CD4-positive, CD25-positive, alpha-beta regulatory T cell (primary cell): ENCODE measurements at places on chromosomes 11 and 22. TPM values are rescaled to one million over a fixed set of nuclear protein-coding genes. Genes with fewer than 3 reads are reported as not detected.

- peak; percentile 33 for DNase-seq
These were observed 20.4 kb upstream of the EMSY start for GRCh38 chr11:76424379-76424778.

- DNase-seq, result no peak
These were observed 157.2 kb upstream of the TMEM45B start for GRCh38 chr11:129658526-129658867.

DNA sequence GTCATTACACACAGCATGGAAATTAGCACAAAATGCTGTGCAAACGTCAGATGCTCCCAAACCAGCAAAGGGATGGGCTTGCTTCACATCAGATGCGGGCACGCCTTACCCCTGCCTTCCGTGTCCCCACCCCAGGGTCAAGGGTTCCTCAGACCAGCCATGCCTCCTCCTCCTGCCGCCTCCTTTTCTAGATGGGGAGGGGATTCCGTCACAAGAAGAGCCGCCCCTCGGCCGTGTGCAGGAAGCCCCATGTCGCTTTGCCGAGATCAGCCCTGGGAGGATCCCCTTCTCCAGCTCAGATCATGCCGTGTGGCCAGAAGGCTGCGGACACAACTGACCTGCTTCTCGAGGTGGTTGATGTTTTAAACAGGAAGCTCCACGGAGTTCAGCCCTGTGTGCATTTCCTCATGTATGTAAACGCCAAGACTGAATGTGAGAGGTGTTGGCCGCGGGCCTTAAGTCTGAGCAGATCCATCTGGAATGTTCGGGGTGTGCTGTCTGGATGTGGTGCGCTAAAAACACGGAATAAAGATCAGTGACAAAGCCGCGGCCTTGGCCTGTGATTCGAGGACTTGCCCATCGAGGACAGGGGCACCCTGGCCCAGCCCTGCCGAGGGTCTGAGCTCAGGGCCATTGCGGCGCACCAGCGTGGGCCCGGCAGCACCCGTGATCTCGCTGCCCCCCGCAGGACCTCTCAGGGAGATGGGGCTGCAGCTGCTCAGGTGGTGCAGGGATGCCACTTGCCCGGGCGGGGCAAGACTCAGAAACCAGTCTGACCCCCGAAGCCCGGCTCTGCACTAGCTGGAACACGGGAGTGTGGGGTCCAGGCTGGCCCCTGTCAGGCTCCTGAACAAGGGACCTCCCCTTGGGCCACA is 412.9 kb downstream of the TBC1D22A start:
- DNase-seq, result no peak

- DNase-seq, result no peak
These were observed 166.8 kb downstream of the CSNK2A3 start for GRCh38 chr11:11186249-11186648.

The PANX3 gene
- total RNA-seq, result not detected

- DNase-seq, result peak; percentile 63
These were observed 46.0 kb upstream of the PARVA start for GRCh38 chr11:12331239-12331874.

The CFL1 gene
- total RNA-seq, result 737 TPM

GRCh38 chr11:26573896-26574295 is 1.8 kb upstream of the MUC15 start:
- DNase-seq, result no peak

DNA sequence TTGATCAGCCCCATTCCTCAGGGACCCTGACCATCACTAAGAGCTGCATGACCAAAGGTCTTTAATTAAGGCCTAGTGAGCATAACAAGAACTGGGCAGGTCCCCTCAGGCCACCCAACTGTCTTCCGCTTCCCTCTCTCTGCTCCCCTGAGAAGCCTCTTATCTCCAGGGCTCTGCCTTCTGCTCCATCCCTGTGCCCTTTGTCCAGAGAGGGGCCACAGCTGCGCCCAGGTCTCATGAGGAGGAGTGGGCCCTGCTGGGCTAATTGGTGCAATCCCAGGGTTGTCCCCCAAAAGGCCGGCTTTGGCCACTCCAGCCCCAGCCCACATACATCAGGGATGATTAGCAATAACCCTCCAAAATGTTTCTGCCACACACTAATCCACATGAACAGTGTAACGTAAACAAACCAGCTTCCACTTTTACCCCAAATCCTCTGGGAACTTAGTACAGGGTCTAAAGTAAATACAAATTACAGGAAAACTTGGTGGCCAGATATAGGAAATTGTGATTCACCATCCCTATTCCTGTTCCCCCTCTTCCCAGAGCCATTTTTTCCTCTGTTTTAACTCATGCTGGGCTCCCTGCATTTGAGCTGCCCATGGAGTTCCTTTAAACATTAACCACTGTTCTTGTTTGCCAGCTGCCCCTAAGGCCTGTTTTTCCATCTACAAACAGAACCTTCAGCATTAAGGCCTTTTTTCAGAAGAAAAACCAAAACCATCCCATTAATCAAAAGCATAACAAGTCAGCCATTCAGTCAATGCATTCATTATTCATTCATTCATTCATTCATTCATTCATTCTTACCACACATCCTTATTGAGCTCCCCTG is 34.6 kb upstream of the CAVIN3 start:
- DNase-seq, result no peak

DNA sequence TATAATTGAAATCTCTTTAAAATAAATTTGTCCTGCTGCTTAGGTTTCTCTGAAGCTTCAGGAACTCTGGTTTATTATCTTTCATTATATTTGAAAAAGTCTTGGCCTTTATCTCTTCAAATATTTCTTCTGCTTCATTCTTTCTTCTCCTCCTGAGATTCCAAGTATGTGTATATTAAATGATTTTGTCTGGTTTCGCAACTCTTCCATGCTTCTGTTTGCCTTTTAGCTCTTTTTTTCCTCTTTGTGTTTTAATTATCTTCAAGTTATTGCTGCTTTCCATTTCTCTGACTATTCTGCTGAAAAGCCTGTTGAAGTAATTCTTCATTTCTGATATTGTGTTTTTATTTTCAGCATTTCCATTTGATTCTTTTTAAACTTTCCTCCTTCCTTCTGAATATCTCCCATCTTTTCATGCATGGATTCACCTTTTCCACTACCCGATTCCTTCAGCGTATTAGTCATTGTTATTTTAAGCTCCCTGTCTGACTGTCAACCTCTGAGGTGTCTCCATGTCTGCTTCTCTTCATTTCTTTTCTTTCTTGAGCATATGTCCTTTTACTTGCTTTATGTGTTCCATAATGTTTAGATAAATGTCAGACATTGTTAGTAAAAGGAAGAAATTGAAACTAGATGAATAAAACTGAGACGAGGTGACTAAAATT is 46.6 kb upstream of the CTSC start:
- no peak for DNase-seq
